ENCODE measurements at places on chromosomes 6 and 20. TPM values are rescaled to one million over a fixed set of nuclear protein-coding genes. Genes with fewer than 3 reads are reported as not detected.

Gene CENPW
- total RNA-seq: 9.3 TPM

Gene TGM3
- total RNA-seq: 0.09 TPM

Gene MCHR2
- not detected for total RNA-seq

Gene BACH2
- 0.52 TPM for total RNA-seq

Gene FAM83D
- total RNA-seq: 0.52 TPM

Gene SAMD5
- total RNA-seq: 0.26 TPM

Gene OXT
- total RNA-seq: not detected

Gene STX11
- not detected for total RNA-seq

Gene EYS
- total RNA-seq: not detected

Gene HUS1B
- total RNA-seq: 0.43 TPM

Gene TDRD6
- 0.26 TPM for total RNA-seq

Gene DEFB132
- total RNA-seq: not detected

Gene NPEPL1
- 28.6 TPM for total RNA-seq

Gene RNF182
- total RNA-seq: 0.34 TPM

Gene SOX4
- 32.0 TPM for total RNA-seq

Gene CLPSL2
- not detected for total RNA-seq

Data from bronchial smooth muscle cell (primary cell).